ENCODE measurements at places on chromosomes 4 and X.

DNA sequence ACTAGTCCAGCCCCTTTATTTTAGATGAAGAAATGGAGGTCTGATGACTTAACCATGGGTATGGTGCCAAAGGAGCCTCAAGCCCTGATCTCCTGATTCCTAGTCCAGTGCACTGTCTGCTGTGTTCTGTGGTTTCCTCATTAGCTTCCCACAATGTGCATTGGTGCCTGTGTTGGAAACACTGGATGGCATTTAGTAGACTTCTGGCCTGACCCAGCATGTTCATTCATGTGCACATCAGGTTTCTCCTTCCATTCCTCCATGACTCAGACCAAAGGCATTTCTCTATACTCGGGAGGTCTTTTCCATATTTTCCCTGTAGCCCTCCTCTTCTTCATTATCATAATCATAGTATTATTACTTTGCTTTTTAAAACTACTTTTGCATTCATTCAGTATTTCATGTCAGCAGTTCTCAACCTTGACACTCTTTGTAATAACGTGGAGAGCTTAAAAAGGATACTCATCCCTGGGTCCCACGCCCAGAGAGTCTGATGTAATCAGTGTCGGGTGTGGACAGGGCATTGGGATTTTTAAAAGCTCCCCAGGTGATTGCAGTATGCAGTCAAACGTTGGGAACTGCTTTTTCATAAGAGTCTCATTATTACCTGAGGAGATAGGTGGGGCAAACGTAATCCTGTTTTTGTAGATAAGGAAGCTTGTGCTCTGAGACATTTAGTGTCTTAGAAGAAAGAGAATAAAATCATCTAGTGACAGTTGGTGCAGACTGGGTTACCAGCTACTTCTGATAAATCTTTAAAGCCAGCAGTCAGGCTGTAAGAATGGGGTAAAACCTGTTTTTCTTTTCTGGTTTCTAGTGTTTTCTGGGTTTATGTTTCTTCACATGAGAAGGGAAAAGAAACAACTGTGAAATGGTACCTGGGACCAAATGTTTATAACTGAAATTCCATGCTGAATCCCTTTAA lies 40.9 kb upstream of the XK start:
- DNase-seq, result no peak

DNA sequence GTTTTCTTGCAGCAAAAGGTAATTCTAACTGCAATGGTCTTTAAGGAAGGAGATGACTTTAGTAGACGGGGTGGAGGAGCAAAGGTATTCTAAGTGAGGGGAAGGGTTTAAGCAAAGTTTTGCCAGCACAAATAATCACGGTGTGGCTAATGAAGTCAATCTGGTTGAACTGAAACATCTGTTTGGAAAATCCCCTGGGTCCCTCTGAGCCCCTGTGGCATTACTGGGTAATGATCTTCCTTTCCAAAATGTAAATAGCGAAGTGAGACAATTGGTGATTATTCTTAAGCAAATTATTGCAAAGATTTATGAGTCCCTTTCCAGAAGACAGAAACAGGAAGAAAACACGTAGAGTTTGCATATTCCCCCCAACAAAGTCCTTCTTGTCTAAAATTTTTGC lies 47.2 kb downstream of the FGFBP1 start:
- no peak for DNase-seq

DNA sequence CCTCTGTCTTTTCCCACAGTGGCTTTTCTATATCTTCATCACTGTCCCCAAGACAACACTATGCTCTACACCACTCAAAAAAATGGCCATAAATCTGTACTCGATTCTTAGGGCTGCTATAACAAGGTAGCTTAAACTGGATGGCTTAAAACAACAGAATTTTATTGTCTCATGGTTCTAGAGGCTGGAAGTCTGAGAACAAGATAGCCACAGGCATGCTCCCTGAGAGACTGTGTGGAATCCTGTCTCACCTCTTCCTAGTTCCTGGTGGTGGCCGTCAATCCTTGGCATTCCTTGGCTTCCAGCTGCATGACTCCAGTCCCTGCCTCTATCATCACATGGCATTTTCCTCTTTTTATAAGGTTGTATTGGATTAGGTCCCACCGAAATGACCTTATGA lies 70.7 kb upstream of the DCLK2 start:
- no peak for DNase-seq

- DNase-seq, result no peak
Observed at GRCh38 chr4:117637347-117637746, 396.9 kb upstream of the NDST3 start.

- no peak for DNase-seq
Observed at GRCh38 chr4:16524406-16524805, 298.1 kb upstream of the TAPT1 start.

DNA sequence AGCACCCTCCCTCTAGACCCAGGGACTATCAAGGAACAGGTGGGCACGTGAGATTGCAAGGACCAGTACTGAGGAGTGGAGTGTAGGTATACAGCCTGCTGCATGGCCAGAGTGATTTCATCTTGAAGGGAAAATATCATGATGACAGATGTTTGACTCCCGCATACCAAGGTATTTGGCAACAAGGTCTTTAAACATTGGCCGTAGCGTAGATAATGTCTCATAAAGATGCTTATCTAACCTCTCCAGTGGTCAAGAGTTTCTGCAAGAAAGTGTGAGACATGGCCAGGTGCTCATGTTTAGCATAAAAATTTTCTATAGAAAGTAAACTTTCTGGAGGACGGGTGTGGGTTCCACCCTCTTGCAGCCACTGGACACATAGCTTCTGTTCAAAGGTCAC lies 18.7 kb upstream of the ZNF630 start:
- no peak for DNase-seq

DNA sequence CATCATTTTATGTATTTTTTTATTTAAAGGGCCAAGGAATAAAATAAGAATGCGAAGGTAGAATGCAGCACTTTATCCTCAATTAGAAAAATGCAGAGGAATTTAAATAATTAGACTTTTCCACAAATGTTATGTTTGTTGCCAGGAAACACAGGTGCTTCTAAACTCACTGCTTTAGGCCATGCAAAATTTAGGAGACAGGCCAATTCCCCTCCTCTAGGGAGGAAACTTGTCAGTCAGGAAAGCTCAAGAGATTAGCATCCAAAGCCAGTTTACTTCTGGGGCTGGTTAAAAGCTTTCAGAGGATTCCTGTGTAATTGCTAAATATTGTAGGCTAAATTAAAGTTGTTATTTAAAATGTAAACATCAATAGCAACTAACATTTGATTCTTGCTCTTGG lies 124.5 kb downstream of the DMD start:
- DNase-seq, result no peak

DNA sequence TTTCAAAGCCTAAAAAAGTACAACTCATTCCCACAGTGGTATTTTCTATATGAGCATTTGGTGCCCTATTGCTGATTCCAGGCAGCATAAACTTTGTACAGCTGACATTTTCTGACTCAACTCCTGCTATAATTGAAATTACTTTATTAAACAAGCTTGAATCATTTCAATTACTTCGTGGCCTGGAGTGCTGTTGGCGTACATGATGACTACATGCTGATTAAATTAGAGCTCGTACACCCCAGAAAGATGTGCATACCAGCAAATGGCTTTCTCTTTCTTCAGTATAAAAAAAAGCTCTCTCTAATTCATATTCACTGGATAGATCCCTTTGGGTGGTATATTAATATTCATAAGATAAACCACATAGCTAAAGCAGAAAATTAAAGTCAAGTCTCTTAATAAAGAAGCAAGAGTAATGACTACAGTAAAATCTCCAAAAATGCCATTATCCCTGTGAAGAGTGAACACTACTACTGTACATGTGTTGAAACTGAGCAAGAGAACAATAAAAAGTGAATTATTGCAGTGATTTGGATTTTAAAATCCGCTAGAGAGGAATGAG lies 245.0 kb upstream of the IGFBP7 start:
- no peak for DNase-seq

GRCh38 chrX:70176938-70177533 lies at the start of gene DGAT2L6:
TSS of gene DGAT2L6 (plus strand) at chrX:70177483. CDS start at chrX:70177583, 100 bp downstream.
- DNase-seq, result no peak

DNA sequence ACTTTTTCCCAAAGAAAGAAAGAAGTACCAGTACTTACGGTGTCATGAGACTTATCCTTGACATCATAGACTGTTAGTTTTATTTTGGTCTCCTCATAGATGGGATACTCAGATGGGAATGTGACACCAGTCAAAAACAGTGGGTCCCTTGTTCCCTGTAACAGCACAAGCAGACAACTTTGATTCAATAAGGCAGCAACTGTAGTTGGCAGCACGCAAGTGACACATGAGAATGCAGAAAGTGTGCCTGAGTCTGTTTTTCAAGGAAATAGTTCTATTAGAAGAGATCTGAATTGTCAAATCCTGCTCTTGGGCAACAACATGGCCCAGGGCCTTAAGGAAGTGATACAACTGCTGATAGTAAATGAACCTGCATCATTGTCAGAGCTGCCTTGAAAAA lies 443.2 kb downstream of the INPP4B start:
- no peak for DNase-seq

DNA sequence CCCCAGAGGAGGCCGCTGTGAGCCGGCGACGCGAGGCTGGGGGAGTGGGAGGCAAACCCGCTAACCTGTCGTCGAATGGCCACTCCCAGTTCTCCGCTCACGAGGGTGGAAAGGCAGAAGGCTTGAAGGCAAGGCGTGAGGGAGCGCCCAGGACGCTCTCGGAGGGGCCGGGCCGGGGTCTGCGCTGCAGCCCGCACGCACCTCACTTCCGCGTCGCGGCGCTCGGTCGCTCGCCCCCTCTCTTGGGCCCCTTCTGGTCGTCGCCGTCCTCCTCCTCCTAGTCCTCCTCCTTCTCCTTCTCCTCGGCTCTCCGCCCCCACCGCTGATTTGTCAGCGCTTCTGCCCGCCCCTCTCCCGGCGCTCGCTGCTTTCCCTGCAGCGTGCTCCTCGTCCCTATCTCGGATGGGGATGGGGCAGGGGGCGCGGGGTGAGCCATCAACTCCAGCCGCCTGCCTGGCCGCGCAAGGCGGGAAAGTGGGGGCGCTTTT lies at the start of gene SNCA:
SNCA (minus strand) TSS at position 265 of the 488 bp plus-strand sequence. CDS start 1,494 bp downstream, outside the sequence.
- no peak for DNase-seq
